ENCODE measurements at places on chromosomes 16 and 17. TPM values are rescaled to one million over a fixed set of nuclear protein-coding genes. Genes with fewer than 3 reads are reported as not detected.

KRTAP16-1 gene
- not detected for total RNA-seq

KRT39 gene
- total RNA-seq = 0.33 TPM

NTN3 gene
- 2.1 TPM for total RNA-seq

CIAO2B gene
- total RNA-seq = 217 TPM

SEZ6L2 gene
- 1.8 TPM for total RNA-seq

GPR142 gene
- not detected for total RNA-seq

SLC9A5 gene
- 1.0 TPM for total RNA-seq

ZG16B gene
- not detected for total RNA-seq

RND2 gene
- 0.99 TPM for total RNA-seq

DNA sequence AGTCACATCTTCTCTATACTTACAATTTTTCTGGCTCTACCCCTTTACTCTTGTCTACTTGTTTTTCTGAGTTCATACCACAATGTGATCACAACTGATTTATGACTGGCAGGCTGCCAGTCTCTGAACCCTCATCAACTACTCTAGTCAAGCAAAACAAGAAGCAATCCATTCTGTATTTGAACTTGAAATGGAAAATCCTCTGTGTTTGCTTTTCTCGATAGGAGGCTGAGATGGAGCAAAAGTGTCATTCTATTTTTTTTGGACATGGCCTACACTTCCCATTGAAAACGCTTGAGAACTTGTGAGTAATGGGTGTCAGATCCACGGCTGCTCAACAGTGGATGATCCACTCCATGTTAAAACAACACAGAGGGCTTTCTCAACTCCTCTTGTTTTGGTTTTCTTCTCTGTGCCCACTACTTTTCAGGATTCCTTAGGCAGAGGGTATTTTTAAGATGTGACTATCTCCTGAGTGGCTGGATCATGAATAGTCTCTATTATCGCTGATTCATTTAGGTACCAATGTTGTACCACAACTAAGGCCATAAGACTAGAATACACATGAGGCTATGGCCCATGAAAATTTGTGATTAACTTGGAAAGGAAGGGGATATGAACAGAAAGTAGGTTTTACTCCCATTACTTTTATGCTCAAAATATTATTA is 11.7 kb downstream of the TMEM100 start:
- no peak for DNase-seq

DNA sequence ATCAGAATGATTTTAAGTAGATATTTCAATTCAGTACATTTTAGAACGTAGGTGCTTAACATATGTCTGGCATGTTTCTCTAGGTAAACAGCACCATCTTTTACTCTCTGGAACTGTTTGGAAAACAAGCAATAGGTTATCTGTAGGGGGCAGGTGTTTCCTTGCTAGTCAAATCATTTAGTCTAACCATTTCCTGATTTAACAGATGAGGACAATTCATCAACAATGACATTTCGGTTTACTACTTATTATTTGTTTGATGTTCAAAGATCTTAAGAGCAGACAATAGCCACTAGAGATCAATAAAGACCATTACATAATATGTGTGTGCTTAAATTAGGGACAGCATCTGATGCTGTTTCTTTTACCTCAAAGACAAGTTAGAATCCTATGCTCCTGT is 173.1 kb downstream of the CEP112 start:
- no peak for DNase-seq

GRCh38 chr17:36533935-36534839 is 481 bp downstream of the MYO19 start:
- DNase-seq = peak; percentile 31

DNA sequence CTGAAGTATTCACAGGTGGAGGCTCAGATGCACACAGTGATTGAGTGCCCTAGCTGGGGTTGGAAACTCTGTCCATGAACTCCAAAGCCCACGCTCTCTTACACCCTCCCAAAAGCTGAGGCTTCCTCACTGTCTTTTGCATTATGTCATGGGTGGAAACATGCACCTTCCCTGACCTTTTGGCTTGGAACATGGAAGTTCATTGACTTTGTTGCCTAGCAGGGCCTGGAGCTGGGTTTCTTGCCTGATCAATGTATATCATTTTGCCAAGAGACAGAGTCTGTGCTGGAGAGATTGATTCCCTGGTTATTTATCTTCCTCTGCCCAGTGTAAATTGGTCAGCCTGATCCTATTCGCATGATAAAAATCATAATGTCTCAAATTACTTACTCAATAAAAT is 558.4 kb downstream of the MAF start:
- no peak for DNase-seq

DNA sequence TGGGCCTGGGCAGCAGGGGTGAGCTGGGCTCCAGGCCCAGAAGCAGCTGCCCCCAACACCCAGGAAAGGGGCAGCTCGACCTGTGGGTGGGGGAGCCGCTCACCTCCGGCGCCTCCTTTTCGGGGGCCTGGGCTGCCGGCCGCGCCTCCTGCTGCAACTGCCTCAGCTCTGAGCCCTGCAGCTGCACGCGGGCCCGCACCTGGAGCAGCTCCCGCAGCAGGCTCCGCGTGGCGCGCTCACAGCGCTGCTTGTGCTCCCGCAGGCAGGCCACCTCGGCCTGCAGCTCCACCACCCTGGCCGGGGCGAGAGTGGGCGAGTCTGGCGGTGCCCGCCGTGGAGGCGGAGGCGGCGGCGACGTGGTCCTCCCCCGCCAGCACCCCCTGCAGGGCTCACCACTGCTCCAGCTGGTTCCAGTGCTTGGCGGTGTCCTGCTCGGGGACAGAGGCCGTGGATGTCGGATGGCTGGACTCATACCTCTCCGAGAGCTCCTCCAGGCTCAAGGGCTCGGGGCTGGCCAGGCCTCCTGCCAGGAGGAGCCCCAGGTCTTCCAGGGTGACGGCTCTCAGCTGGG is 868 bp downstream of the CCDC154 start:
- DNase-seq = no peak

DNA sequence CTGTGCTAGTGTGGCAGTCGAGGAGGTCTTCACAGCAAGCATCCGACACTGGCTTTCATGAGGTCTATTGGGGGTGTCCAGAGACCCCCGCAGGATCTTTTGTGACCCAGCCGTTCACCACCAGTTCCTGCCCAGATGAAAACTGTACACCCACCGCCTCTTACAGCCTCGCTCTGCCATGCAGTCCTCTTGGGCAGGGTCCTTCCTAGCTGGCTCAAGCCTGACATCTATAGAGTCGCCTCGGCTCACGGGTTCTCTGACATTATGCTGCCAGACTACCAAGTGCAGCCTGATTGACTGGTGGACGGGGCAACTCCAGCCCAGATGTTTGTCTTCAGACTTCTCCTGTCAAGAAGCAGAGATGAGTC is 14.6 kb upstream of the CLEC10A start:
- no peak for DNase-seq

- DNase-seq = no peak
Measured at GRCh38 chr17:39240631-39241030, 14.9 kb upstream of the STAC2 start.

DNA sequence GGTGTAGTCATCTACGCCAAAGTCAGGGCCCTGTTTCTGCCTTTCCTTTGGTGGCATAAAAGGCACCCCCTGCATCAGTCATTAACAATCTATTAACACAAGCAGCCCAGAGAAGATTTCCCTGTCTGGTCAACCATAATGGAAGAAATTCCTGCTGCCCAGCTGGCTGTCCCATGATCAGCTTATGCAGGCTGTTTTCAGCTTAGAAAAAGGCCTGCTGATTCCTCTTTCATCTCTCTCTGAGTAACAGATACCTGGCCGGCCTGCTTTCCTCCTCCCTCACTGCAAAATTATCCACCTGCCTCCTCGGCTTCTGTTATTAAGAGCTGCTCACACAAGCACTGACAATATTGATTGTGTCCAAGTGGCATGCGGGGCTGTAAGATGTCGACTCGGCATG is 70.3 kb upstream of the MMP2 start:
- no peak for DNase-seq

DNA sequence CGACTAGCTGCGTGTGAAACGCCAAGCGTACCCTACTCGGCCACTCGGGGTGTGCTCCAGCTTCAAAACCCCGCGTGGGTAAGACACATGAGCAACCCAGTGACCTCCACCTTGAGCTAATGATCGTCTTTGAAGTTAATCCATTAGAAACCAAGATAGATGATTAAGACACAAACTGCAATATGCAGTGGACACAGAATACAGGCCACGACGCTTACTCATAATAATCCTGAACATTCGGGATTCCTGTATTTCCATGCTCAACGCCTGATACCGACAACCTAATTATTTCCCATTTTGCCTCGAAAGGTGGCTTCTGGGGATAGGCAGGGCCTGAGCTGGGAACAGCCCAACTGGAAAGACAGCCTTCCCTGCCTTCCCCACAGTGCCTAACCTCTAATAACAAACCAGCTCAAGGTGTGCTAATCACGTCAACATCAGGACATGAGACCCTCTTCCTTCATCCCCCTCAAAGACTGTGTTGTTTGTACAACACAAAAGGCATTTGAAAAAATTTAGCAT is 504 bp upstream of the COPRS start:
- DNase-seq = no peak

DNA sequence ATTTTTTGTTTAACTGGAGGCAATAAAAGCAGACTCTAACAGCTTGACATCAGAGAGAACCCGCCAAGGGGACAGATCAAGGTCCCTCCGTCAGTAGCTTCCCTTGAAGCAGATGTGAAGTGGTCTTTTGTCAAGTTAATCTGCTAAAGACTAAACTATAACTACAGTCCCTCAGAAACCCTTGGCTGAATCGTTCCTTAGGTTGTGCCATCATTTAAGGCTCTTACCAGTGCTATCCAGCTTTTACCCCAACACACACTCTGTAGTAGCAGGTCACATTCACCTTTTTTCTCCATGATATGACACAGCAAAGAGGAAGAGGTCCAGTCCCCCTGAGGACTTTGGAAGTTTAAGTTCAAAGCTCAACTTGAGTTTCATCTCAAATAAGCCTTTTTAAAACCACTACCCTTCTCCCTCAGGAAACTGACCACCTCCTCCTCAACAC is 49.7 kb downstream of the ERN1 start:
- DNase-seq = no peak

GRCh38 chr17:35808240-35808961 is 883 bp upstream of the TAF15 start:
- no peak for DNase-seq

DNA sequence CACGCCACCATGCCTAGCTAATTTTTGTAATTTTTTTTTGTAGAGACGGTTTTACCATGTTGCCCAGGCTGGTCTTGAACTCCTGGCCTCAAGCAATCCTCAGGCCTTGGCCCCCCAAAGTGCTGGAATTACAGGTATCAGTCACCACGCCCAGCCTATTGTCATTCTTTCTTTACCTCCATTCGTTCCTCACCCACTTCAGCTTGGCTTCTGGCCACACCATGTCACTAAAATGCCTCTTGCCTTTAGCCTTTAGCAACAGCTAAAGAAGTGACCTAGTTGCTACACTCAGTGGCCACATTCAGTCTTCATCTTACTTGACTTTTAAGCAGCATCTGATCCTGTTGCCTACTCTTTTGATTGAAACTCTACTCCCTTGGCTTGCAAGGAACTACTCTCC is 3.6 kb upstream of the LRRC75A start:
- no peak for DNase-seq

- peak; percentile 89 for DNase-seq
Measured at GRCh38 chr16:64910356-64910755, 211.5 kb downstream of the CDH11 start.

- DNase-seq = no peak
Measured at GRCh38 chr17:80112471-80113032, 11.2 kb downstream of the GAA start.

DNA sequence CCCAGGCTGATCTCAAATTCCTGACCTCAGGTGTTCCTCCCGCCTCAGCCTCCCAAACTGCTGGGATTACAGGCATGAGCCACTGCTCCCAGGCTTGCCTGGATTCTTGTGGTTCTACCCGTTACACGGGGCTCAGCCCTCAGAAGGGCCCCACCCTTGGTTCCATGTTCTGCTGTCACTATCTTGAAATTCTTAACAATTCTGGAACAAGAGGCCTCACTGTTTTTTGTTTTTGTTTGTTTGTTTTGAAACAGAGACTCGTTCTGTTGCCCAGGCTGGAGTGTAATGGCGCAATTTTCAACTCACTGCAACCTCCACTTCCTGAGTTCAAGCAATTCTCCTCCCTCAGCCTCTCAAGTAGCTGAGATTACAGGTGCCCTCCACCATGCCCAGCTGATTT is 96.6 kb downstream of the CACNG3 start:
- no peak for DNase-seq

GRCh38 chr16:15704545-15704987 is 54.5 kb downstream of the NDE1 start:
- DNase-seq = peak; percentile 79

DNA sequence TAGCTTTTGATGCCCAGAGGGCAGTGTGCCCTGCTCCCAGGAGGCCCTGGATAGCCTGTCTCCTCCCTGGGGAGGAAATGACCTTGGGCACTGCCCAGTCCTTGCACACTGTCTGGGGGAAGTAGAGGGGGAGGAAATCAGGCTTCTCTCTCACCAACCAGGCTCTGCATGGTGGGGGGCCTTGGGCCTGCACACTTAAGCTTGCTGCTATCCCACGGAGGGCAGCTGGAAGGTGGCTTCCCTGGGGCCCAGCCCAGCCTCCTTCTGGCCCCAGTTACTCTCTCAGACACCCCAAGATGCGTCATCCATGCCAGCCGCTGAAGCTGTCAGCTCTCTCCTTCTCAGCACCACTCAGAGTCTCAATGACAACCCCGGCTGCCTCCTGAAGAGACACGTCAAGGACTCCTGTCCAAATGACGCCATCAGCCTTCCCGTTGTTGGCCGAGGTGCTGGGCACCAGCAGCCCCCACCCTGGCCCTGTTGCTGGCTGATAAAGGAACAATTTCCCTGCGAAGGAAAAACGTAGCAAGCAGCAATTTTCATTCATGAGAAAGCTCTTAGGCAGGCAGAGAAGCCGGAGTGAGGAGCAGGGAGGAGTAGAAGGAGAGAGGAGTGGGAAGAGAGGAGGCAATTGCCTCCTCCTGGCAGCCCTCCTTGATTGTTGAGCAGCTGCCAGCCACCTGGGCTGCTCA is 95.5 kb downstream of the SDK2 start:
- DNase-seq = no peak

DNA sequence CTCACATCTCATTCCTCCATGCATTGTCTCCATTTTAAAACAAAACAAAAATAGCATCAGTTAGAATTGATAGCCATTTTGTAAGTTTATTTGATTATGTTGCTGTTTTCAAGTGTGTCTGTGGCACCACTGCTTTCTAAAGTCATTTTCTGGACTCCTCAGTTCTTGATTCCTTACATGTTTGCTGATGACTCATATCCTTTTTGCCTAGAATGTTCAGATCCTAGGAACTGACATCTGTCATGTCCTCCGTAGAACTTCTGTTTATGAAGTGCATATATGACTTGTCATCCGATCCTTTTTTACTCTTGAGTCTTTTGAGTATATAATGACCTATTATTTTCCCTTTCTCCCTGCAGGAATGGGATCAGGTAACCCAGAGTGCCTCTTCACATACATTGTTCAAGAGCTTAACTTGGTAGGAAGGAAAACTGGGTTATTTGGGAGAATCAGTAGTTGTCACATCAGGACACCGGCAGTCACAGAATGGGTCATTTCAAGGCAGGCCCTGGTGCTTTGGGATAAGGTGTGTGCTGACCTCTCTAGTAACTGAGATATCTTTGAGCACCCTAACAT is 69.2 kb downstream of the MAP2K4 start:
- DNase-seq = peak; percentile 55

Measured in fibroblast of lung (primary cell).